CD4-positive, CD25-positive, alpha-beta regulatory T cell (primary cell): ENCODE measurements at places on chromosomes 1 and 21. TPM values are rescaled to one million over a fixed set of nuclear protein-coding genes. Genes with fewer than 3 reads are reported as not detected.

- no peak for DNase-seq
These were observed 201.5 kb downstream of the KAZN start for GRCh38 chr1:14800014-14800413.

- DNase-seq = no peak
These were observed 150.5 kb upstream of the COA6 start for GRCh38 chr1:234222561-234223280.

GRCh38 chr1:215076322-215076721 is 6.2 kb upstream of the KCNK2 start:
- DNase-seq = peak; percentile 4

- DNase-seq = no peak
These were observed 54.3 kb upstream of the RAB3GAP2 start for GRCh38 chr1:220326578-220326977.

DNA sequence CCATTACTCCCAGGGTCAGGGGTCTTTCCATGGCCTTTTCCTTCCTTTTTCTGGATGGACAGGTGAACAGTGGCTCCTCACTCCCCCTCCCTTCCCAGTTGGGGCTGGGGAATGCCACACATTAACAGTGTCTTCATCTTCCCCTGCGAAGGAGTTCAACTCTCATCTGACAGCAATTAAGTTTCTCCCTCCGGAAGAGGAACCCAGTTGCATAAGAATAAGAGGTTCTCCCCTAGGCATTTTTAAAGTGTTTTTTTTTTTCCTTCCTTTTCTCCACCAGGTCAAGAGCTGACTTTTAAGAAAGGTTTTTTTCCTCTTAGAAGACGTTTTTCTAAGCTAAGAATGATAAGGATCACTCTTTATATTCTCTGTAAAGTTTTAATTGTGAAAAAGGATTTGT is 42.3 kb upstream of the FASLG start:
- DNase-seq = no peak

The CYP4X1 gene
- not detected for total RNA-seq
